BE2C (cell line): ENCODE measurements at places on chromosomes 11 and 22.

DNA sequence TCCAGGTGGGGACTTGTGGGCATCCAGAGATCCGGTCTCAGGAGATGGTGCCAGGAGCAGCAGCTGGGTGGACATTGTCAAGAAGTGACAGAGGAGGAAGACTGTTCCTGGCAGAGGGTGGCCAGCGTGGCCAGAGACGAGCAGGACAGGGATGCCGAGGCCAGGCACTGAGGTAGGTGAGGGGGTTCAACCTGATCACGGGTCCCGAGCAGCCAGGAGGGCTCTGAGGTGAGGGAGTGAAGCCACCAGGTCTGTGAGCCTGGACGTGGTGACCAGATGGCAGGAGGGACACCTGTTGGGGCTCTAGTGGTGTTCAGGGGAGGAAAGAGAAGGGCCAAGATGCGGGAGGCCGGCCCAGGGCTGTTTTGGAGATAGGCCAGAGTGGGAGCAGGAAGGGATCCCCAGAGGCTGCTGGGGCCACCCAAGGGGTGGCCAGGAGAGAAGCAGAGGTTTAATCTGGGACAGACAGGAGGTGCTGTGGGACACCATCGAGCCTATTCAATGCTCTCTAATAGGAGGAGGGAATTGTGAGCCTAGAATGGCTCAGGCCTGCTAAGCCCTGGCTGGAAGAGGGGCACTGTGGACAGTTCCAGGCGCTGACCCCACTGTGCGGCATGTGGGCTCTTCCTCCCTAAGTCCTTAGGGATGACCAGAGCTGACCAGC lies 6.3 kb downstream of the PPM1F start:
- DNase-seq, result no peak

DNA sequence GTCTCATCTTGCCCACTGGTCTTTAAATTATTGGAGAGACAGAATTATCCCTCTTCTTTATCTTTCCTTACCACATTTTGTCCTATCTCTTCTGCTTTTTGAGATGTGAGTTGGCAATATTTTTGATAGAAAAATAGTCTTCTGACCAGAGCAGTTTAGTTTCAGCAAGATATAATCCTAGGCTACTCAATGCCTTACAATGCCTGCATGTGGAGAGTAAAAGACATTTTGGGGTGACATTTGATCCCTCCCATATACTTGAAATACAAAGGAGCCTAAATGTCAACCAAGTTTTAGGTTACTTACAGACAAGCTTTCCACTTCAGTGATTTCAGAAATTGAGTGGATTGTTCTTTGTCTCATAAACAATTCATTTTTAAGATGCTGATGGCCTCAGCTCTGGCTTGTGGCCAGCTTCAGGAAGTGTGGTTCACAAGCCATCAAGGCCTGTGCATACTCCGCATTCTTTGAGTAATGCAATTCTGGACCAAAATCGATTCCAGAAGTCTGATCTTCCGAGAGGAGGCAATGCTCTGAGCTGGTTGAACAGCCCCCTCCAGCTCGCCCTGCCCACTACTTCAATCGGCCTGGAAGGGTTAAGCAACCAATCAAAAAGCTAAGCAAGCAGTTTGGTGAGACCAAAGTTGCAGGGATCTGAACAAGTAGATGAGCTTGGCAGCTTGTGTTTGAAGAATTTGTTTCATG lies 274.4 kb downstream of the BLID start:
- no peak for DNase-seq

GRCh38 chr22:25888399-25889054 lies 146.5 kb downstream of the MYO18B start:
- DNase-seq, result no peak

GRCh38 chr11:1209371-1210057 lies 13.4 kb upstream of the MUC5B start:
- DNase-seq, result no peak

DNA sequence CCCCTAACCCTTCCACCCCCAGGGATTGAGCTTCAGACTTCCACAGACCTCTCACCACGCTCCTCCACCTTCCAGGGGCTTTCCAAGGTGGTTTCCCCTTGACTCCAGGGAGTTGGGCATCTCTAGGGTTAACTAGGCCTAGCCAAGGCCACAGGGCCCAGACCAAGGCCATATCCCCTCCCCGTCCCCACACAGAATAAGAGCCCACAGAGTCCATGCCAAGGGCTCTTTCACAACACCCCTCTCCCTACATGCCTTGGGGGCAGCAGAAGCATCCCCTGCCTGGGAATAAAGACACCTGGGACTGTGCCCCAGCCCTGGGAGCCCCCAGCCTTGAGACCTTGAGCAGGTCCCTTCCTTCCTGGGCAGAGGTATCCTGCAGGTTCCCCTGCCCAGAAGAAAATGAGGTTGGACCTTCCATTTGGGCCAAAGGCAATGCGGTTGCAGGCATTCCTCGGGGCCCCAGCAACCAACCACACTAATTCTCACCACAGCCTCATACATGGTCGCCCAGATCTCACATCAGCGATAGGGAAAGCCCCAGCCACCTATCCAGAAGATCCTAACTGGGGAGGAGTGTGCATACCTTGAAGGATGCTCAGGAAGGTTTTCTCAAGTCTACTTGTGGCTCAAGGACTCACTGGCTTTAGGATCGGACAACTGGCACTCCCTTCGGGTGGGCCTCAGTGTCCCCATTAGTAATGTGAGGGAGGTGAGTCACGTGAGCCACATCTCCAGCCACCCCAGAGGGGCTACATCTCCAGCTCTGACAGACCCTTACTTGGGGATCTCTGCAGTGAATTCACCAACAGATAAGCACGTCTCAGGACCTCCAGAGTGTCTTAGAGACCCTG lies 1.7 kb downstream of the GDPD5 start:
- DNase-seq, result no peak

GRCh38 chr22:46462726-46463371 lies 74.6 kb downstream of the CELSR1 start:
- DNase-seq, result no peak

DNA sequence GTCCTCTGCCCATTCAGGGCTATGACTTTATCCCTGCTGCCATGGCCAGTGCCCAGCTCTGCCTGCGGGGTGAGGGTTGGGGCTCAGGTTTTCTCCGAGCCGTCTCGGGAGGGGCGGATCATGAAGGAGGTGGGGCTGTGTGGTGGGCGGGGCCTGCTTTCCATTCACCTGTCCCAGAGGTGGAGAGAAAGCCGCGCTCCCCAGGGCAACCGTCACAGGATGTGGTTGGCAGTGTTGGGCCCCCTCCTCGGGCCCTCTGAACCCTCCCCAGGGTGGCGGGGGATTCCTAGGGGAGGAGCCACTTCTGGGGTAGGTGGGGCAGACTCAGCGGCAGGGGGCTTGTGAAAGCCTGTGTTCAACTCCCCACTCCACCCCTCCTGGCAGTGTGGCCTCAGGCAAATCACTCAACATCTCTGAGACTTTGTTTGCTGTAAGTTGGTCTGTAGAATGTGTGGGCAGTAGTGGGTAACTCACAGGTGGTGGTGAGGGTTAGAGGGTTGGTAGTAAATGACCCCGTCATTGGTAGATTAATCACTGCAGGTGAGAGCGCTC lies 50.3 kb downstream of the CD6 start:
- no peak for DNase-seq

DNA sequence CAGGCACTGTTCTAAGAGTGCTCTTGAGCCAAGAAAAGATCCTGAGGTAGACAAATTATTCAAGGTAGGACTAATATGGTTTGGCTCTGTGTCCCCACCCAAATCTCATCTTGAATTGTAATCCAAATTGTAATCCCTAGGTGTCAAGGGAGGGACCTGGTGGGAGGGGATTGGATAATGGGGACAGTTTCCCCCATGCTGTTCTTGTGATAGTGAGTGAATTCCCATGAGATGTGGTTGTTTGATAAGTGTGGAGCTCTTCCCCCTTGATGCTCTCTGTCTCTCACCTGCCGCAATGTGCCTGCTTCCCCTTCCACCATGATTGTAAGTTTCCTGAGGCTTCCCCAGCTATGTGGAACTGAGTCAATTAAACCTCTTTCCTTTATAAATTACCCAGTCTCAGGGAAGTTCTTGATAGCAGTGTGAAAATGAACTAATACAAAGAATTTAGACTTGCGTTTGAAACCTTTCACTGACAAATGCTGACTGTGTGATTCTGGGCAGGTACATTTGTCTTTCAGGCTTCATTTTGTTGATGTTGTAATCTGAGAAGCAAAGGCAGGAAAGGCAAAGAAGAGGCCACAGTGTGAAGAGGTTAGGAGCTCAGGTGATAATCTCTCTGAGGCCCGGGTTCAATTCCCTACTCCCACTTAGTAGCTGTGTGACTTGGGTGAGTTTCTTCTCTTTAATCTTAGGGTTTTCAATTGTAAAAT lies 115.8 kb upstream of the PAX6 start:
- no peak for DNase-seq
